Mucosa of gallbladder (tissue), 1 donor: ENCODE measurements at places on chromosomes 12 and 14. TPM values are rescaled to one million over a fixed set of nuclear protein-coding genes. Genes with fewer than 3 reads are reported as not detected.
A peak's percentile ranks its signal among the peaks of the same experiment; 100 is the strongest.

DNA sequence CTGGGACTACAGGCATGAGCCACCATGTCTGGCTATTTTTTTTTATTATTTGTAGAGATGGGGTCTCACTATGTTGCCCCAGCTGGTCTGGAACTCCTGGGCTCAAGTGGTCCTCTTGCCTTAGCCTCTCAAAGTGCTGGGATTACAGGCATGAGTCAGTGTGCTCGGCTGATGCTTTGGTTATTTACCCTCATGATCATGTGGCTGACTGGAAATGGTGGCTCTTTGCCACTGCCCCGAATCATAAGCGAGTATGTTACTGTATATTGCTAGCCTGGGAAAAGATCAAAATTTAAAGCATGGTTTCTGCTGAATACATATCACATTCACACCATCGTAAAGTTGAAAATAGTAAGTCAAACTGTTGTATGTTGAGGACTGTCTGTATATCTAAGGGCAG, 101.1 kb downstream of the RGS6 start:
- DNase-seq = no peak

DNA sequence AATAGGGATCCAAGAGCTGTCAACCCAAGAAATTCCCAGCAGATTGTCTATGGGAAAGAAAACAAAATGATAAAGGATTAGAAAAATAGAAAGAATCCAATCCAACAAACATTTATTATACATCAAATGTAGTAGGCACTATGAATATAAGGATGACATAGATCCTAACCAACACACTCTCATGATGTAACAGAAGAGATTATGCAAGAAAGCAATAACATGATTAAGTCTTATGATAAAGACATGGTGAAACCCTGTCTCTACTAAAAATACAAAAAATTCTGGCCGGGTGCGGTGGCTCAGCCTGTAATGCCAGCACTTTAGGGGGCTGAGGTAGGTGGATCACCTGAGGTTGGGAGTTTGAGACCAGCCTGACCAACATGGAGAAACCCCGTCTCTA, 2.7 kb downstream of the MED6 start:
- DNase-seq = no peak

GRCh38 chr14:51498411-51499227, 153.1 kb upstream of the FRMD6 start:
- DNase-seq = no peak

Gene ASIC1
- 4.1 TPM for total RNA-seq

Gene SLC2A3
- 50.6 TPM for total RNA-seq

DNA sequence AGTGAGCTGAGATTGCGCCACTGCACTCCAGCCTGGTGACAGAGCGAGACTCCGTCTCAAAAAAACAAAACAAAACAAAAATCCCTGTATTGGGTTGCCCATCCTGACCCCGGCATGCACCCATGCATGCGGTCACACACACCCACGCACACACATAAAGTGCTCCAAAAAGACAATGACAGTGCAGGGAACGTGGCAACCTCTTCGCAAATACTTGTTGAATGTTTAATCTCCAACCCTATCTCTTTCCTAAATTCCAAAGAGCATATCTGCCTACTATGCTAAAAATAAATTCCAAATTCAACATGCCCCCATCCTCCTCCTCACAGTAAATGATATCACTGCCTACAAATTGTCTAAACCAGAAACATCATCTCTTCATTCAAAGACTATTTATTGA, 13.5 kb downstream of the SLC7A7 start:
- no peak for DNase-seq

Gene GARIN6
- total RNA-seq = not detected

Gene AKAP6
- total RNA-seq = 40.1 TPM

GRCh38 chr14:35032562-35032961, 13.5 kb upstream of the FAM177A1 start:
- DNase-seq = no peak

Gene WSCD2
- 0.26 TPM for total RNA-seq

Gene KRT83
- total RNA-seq = not detected

DNA sequence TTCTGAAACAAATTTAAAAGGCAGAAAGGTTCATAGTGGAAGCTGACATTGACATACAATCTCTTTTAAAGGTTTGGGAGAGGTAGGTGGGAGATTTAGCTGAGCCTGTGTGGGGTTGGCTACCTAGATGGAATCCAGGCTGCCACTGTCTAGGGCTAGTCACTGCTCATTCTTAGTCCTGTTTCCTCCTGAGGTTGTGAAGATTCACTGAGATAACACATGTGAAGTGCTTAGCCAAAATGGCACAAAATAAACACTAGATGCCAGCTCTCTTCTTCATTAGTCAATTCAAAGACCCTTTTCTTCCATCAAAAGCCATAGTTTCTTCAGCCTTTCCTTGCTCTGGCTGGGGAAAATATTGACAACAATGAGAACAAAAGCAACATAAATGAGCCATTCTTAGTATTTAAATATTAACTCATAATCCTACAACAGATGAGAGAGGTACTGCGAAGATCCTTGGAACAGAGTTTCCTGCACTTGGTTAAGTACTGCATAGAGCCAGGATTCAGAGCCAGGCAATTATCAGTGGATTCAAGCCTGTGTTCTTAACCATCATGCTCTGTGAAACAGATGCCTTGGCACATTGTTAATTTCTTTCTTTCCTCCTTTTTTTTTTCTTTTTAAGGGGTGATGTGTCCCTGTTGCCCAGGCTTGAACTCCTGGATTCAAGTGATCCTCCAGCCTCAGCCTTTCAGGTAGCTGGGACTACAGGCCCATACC, 3.5 kb downstream of the MYF6 start:
- DNase-seq = no peak

- DNase-seq = peak; percentile 62
Observed at GRCh38 chr12:49288412-49288853, 6.5 kb upstream of the PRPH start.

DNA sequence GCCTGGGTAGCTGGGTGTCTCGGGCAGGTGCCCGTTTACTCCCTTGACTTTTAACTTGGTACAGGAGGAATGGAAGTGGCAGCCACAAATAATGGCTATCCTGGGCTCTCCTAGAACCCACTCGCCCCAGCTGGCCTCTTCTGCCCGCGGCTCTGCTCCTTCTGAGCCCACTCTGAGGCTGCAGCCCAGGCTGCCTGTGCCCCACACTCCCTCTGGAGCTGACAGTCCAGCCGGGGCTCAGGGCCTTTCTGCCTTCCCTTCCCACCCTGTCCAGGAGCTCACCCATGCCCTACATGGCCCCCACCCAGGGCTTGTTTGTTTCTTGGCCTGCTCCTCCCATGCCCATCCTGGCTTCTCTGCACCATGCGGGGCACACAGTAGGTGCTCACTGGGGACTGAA, 15.6 kb downstream of the ZNF839 start:
- DNase-seq = no peak
